ENCODE measurements at places on chromosomes 4 and X.
A peak's percentile ranks its signal among the peaks of the same experiment; 100 is the strongest.

DNA sequence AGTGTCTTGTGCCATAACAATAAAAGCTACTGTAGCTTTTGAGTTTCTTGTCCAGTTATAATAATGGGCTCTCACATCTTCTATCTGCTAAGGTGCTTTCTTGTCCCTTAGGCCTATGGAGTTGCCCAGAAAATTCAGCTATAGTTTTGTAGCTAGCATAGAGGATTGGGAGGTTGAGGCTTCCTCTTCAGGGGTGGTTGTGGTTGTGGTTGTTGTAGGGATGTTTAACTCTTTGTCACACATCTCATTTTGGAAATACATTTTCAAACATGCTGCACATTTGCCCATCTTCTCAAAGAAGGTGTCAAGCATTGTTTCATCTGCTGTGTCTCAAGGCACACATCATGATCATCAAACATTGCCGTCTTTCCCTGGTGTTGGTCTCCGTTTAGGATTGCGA, 65.0 kb downstream of the ATXN3L start:
- DNase-seq = no peak

GRCh38 chr4:184097241-184097605, 120.5 kb downstream of the ENPP6 start:
- DNase-seq = no peak

- no peak for DNase-seq
Measured at GRCh38 chr4:72387959-72388358, 181.1 kb downstream of the ADAMTS3 start.

- DNase-seq = peak; percentile 34
Measured at GRCh38 chr4:113384600-113384999, 335.1 kb downstream of the ANK2 start.

- no peak for DNase-seq
Measured at GRCh38 chrX:2781698-2782097, 29.9 kb downstream of the XG start.

DNA sequence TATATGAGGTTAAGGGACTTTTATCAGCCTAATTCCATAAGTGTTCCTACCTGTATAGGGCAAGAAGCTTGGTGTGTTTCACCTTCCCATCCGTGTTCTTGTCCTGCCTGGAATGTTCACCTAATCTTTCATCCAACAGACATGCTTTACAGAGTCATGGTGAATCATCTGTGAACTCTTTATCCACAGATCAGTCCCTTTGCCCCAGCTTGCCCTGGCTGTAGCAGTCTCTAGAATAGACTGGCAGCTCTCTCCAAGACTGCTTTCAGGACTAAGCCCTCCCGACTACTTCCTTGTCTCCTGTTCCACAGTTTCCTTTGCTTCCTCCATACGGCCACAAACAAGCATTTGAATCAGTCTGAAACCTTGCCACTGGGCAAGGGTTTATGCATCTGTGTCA, 177.9 kb upstream of the IL15 start:
- DNase-seq = no peak

DNA sequence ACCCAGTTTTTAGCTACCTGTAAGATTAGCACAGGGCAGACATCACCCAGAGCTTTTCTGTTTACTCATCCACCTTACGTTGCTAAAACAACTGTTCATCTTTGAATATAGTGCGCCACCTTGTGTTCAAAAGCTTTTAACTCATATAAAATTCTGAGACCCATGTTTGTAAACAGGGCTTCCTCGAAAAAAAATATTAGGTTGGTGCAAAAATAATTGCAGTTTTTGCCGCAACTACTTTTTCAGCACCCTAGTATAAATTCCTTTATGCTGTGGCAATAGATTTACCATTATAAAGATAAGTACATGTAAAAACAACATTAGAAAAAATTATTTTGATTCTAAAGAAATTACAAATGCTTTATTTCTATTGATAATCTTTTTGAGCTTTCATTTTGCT, 147.9 kb downstream of the LRBA start:
- DNase-seq = peak; percentile 49

DNA sequence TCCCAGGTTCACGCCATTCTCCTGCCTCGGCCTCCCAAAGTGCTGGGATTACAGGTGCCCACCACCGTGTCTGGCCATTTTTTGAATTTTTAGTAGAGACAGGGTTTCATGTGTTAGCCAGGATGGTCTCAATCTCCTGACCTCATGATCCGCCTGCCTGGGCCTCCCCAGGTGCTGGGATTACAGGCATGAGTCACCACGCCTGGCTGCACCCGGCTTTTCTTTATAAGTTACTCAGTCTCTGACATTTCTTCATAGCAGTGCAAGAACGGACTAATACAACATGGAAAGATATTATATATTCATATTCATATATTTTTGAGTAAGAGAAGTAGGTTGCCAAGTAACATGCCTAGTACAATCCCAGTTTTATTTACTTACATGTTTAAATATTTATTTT, 22.9 kb downstream of the SHROOM3 start:
- no peak for DNase-seq

DNA sequence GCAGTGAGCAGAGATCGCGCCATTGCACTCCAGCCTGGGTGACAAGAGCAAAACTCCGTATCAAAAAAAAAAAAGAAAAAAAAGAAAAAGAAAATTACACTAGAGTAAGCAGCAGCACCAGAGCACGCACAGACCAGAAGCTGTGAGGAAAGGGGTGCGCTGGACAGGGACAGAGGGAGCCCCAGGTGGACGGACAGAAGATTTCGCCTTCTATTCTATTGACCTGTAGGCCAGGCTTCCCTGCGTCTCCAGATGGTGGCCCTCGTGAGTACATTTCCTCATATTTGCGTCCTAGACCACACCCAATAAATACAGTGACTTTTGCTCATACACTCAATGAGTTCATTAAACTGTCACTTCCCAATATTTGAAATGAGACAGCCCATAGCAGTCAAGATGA, 19.1 kb downstream of the MTNR1A start:
- no peak for DNase-seq

DNA sequence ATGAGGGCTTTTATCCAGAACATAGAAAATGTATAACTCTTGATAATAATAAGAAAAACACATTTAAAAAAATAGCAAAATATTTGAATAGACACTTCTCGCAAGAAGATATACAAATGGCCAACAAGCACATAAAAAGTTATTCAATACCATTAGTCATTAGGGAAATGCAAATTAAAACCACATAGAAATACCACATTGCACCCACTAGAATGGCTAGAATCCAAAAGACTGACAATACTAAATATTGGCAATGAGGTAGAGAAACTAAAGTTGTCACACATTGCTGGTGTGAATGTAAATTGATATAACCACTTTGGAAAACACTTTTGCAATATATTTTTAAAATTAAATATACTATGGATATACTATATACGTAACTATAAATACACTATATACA, 754.3 kb upstream of the MAGEB2 start:
- DNase-seq = no peak

- no peak for DNase-seq
Measured at GRCh38 chr4:159016593-159017024, 86.3 kb upstream of the RAPGEF2 start.

DNA sequence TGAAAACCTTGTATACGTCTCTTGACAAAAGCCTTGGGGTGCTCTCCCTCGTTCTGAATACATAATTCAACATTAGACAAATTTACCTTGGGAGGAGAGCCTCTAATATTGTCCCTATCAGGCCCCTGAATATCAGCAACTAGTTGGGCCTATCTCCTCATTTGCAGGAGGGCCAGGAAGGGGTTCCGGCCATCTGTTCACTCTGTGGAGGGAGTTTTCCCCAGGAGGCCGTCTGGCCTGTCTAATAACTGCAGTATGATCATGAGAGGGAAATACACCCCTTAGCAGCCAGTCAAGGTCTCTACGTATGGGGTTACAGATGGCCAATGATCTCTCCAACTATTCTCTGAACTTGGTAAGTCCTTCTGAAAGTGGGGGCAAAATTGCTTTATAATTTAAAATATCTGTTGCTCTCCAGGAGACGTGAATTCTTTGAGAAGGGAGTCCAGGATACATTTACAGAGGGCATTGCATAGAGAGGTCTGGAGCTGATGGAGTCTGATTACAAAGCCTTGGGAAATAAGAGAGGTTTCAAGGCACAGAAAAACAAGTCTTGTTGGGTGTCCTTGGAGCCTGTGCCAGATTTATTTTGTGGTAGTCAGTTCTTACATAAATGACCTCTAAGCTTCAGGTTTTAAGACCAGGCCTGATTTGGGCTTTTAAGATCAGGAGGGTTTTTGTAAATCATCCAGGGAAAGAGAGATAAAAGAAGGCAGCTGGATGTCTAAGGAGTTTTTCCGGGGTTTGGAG, 48.2 kb upstream of the UXT start:
- no peak for DNase-seq

DNA sequence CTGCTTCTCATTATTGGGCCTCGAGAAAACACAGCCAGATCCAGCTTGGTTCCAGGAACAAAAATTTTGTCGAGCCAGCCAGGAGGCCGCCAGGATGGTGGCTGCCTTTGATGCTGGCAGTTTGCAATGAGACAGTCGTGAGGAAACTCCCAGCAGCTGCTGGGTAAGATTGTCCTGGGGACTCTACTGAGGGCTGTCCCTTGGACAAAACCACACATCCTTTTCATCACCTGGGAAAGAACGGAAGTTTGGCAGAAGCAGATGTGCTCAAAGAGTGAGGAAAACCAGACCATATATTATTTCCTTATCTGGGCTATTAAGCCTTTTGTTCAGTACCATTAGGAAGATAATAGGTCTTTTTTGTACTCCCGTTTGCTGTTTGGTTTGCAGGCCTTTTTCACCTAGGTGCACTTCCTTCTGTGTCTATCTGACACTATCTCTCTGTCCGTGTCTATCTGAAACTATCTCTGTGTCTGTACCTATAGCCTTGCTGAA, 13.4 kb upstream of the PAPSS1 start:
- DNase-seq = no peak

GRCh38 chr4:41963105-41963504, 18.5 kb upstream of the DCAF4L1 start:
- peak; percentile 6 for DNase-seq

GRCh38 chr4:176492646-176493302, 173.0 kb downstream of the SPCS3 start:
- DNase-seq = peak; percentile 22

DNA sequence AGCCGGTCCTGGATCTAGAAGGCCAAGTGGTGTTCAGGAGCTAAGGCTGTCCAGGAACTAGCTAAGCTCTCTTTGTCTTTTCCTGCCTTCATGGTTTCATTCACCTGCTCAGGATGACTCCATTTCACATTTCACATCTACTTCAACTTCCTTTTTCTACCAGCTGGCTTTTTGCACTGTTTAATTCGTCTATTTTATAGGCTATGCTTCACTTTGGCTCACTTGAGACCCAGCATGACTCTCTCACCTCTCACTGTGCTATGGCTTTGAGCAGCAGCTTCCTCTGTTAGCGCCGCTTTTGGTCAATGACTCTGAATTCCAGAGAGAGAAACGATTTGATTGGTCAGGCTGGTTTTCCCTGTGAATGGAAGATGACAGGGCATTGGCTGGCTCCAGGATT, 213.5 kb upstream of the CLNK start:
- no peak for DNase-seq

- peak; percentile 46 for DNase-seq
Measured at GRCh38 chrX:10507181-10507580, 113.2 kb downstream of the MID1 start.

Data from SJSA1 (cell line).